ENCODE measurements at places on chromosomes 1 and 21. TPM values are rescaled to one million over a fixed set of nuclear protein-coding genes. Genes with fewer than 3 reads are reported as not detected.

Gene TAL1
- total RNA-seq, result 1.2 TPM

Gene ZNF683
- total RNA-seq, result not detected

Gene DHRS3
- total RNA-seq, result 13.0 TPM

Gene C1orf94
- under 0.01 TPM for total RNA-seq

Gene NES
- total RNA-seq, result 43.2 TPM

Gene INSRR
- total RNA-seq, result under 0.01 TPM

Gene GJA8
- total RNA-seq, result not detected

Gene SLC25A44
- total RNA-seq, result 8.6 TPM

Gene DAB1
- total RNA-seq, result 35.9 TPM

Gene TSHB
- total RNA-seq, result not detected

Gene RORC
- under 0.01 TPM for total RNA-seq

Gene WNT4
- total RNA-seq, result 3.3 TPM

Gene DISC1
- total RNA-seq, result 5.3 TPM

Gene PHTF1
- total RNA-seq, result 33.0 TPM

Gene SWT1
- total RNA-seq, result 59.5 TPM

Gene RIPPLY3
- total RNA-seq, result not detected

Gene ANKRD45
- total RNA-seq, result 14.7 TPM

Gene ELF3
- total RNA-seq, result under 0.01 TPM

Gene AIM2
- 22.8 TPM for total RNA-seq

Gene KCNE1
- 0.41 TPM for total RNA-seq

Gene DMAP1
- total RNA-seq, result 26.5 TPM

Gene ADAMTS5
- total RNA-seq, result 1.6 TPM

Gene HES3
- not detected for total RNA-seq

Gene NTMT2
- total RNA-seq, result 0.41 TPM

Gene CLCA1
- not detected for total RNA-seq

Gene IL12RB2
- total RNA-seq, result 7.3 TPM

Gene NOC2L
- 67.3 TPM for total RNA-seq

Gene CDA
- total RNA-seq, result not detected

Gene ARTN
- under 0.01 TPM for total RNA-seq

Gene TM2D1
- 96.6 TPM for total RNA-seq

Gene EPHX1
- 4.5 TPM for total RNA-seq

Gene PRDM16
- total RNA-seq, result 1.6 TPM

Gene LCE2A
- total RNA-seq, result not detected

Gene HSD3B1
- not detected for total RNA-seq

Gene HOOK1
- 13.9 TPM for total RNA-seq

Gene ASAP3
- total RNA-seq, result 7.7 TPM

Gene VSIG8
- not detected for total RNA-seq

Gene PDC
- total RNA-seq, result not detected

Gene PCP4L1
- 6.9 TPM for total RNA-seq

Gene USP21
- total RNA-seq, result 8.2 TPM

Gene MASP2
- total RNA-seq, result not detected

Gene ALX3
- total RNA-seq, result 0.41 TPM

Gene SLC5A9
- not detected for total RNA-seq

Gene PLEKHN1
- total RNA-seq, result not detected
